ENCODE measurements at places on chromosomes 16 and 17. TPM values are rescaled to one million over a fixed set of nuclear protein-coding genes. Genes with fewer than 3 reads are reported as not detected.

RANBP10 gene
- 3.3 TPM for total RNA-seq

- no peak for DNase-seq
Observed at GRCh38 chr17:74146196-74146595, 57.3 kb upstream of the RPL38 start.

DNA sequence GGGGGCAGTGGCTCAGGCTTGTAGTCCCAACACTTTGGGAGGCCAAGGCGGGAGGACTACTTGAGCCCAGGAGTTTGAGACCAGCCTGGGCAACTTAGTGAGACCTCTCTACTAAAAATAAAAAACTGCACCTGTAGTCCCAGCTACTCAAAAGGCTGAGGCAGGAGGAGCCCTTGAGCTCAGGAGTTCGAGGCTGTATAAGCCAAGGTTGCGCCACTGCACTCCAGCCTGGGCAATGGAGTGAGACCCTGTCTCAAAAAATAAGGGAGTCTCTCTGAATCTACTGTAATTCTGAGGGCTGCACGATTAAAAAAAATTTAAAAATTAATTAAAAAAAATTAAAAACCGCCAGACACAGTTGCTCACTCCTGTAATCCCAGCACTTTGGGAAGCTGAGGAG is 3.9 kb downstream of the COIL start:
- no peak for DNase-seq

GRCh38 chr17:14197057-14197456 is 39.6 kb downstream of the CDRT15 start:
- no peak for DNase-seq

Measured in bronchial epithelial cell (primary cell).